Activated naive CD8-positive, alpha-beta T cell treated with anti-CD3 and anti-CD28 coated beads, Interleukin-2, amount 10 ng/mL, durations not matched to agents 7 days and 5 days (primary cell): ENCODE measurements at places on chromosomes 7 and 10.
A peak's percentile ranks its signal among the peaks of the same experiment; 100 is the strongest.

DNA sequence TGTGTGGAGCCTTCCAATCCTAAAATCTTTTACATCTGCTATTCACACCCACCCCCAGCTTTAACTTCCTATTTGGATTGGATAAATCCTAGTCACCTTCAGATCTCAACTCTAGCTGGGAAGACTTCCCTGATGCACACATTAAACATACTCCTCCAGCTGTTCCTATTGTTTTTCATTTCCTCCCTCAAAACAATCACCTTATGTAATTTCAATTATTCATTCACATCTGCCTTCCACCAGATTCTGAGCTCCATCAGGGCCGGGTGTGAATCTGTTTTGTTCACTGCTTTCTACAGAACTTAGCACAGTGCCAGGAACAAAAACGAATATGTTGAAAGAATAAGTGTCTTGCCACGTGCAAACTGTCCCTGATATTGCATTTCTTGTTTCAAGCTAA lies 497.4 kb downstream of the PLXDC2 start:
- no peak for DNase-seq

DNA sequence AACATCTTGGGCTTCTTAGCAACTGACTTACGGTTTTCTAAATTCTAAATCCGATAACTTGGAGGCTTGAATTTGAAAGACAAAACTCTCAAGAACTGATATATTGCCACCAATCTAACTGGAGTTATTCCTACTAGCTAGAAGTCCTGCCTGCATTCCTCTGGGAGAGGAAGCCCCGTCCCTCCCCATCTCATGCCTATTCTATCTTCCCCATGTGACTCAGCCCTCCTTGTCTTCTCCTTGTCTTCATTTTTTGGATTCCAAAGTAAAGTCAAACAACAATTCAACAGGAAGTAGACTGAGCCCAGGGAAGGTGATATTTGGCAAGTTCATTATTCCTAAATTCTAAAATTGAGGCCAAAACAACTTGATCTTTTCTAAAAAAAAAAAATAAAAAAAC lies 587.7 kb downstream of the KCNMA1 start:
- DNase-seq, result no peak

GRCh38 chr10:116748041-116748440 lies 5.7 kb upstream of the HSPA12A start:
- no peak for DNase-seq

- peak; percentile 60 for DNase-seq
Observed at GRCh38 chr7:128030654-128031611, at the start of gene LRRC4. LRRC4 (minus strand) TSS chr7:128031437; CDS start chr7:128030640, 797 bp downstream.

DNA sequence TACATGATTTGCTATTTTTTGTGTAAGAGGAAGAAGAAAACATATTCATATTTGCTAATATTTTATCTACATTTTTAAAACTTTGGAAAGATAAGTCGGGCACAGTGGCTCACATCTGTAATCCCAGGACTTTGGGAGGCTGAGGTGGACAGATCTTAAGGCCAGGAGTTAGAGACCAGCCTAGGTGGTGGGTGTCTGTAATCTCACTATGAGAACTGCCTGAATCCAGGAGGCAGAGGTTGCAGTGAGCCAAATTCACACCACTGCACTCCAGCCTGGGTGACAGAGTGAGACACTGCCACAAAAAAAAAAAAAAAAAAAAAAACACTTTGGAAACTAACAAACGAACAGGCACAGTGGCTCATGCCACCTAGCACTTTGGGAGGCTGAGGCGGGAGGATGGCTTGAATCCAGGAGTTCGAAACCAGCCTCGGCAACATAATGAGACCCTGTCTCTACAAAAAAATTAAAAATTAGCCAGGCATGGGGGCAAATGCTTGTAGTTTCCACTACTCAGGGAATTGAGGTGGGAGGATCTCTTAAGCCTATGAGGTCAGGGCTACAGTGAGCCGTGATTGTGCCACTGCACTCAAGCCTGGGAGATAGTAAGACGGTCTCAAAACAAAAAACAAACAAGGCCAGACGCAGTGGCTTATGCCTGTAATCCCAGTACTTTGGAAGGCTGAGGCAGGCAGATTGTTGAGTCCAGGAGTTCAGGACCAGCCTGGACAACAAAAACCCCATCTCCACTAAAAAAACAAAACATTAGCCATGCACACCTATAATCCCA lies 25.6 kb downstream of the HERC4 start:
- no peak for DNase-seq

DNA sequence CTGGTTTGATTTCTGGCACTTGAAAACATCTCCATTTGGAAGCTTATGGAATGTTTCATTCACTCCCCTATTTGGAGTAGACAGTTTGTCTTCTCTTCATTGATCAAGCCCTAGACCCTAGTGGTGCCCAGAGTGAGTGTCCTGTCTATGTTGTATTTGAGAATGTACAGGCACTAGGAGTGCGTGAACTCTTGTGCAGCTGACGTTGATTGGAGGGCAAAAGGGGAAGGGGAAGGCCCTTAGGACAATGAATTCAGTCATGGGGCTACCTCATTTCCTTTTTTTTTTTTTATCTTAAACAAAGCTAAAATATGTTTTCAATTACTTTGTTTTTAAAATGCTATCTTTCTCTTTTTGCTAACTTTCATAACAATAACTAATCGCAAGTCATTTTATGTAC lies 66.5 kb downstream of the ADD3 start:
- no peak for DNase-seq

DNA sequence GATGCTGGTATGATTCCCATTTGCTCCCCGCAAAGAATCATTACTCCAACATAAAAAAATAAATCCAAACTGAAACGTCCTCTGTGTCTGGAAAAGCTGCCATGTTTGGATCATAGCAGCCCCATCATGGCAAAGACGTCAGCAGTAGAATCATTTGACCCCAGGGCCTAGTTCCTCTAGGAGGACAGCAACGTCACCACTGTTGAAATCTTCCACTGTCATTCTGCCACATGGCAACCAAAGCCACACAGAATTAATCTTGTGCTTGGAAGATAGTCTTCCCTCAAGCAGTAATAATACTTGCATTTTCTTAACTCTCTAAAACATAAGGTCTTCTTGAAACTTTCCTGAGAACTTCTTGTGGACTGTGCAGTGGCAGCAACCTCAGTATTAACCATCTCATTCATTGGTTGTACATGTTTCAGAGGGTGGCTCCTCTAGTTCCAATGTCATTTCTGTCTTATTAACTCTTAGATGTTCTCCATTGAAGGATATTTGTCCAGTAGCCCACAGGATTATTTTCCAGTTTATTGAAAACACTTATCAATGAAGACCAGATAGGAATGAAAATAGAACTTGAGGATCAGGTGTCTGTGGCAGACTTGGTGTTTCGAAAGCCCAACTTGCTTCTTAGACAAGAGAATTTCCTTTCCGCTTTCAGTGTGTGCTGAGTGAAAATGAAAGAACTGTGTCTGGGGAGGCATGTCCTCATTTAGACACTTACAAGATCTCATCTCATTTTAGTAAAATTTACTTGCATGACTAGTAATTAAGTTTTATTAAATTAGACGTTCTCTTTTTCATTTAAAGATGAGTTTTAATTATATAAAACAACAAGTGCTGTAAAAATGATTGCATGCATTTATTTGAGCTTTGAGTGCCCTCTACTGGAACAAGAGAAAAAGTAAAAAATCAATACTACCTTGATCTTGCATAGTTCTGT lies 28.9 kb upstream of the INHBA start:
- no peak for DNase-seq
